ENCODE measurements at places on chromosomes 13 and 19.

GRCh38 chr13:97946951-97947588 lies 6.4 kb upstream of the IPO5 start:
- DNase-seq = no peak

- no peak for DNase-seq
These were observed 2.9 kb upstream of the ZNF700 start for GRCh38 chr19:11921852-11922495.

DNA sequence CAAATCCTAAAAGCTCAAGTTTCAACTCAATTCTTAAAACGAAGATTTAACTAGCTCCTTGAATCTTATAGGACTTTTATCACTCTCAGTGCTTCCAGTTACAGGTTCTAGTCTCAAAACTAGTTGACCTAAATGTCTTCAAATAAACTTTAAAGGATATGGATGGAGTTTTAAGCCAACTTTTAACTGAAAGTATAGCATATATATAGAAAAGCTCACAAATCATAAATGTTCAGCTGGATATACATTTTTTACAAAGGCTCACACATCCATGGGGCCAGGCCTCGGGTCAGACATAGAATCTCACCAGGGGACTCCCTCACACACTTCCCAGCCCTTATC lies 47.1 kb upstream of the ARHGEF7 start:
- no peak for DNase-seq

- DNase-seq = no peak
These were observed 1.3 kb upstream of the INTS6 start for GRCh38 chr13:51453959-51454703.

DNA sequence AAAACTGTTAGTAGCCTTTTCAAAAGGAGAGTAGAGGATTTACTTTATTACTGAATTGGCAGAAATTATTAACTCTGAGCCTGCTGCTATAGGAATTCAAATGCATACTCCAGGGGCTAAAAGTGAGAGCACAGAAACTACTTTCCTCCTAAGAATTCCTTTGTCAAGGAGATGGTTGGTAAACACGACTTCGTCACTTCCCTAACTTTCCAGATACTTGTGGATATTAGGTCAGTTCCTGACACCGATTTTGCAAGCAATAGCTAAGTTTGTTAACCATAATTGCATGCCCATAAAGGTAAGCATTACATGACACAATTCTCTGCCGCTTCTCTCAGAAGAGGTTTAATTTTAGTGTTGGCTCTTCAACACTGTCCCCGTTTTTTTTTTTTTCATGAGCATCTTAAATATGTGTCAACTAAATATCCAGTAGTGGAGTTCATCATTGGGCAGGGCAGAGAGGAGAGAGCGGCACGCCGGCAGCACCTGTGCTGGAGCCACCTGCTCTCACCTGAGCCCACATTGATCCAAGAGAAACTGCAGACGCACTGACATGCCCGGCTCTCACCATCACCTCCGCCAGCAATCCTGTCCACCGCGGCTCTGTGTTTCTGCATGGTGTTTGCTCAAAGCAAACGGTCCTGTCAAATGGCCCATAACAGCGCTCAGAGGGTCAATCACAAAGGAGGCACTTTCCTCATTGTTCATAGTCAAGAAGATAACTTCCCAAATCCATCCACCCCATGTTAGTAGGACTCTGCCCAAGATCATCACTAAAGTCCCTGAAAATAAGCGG lies 2.6 kb downstream of the MED26 start:
- no peak for DNase-seq

DNA sequence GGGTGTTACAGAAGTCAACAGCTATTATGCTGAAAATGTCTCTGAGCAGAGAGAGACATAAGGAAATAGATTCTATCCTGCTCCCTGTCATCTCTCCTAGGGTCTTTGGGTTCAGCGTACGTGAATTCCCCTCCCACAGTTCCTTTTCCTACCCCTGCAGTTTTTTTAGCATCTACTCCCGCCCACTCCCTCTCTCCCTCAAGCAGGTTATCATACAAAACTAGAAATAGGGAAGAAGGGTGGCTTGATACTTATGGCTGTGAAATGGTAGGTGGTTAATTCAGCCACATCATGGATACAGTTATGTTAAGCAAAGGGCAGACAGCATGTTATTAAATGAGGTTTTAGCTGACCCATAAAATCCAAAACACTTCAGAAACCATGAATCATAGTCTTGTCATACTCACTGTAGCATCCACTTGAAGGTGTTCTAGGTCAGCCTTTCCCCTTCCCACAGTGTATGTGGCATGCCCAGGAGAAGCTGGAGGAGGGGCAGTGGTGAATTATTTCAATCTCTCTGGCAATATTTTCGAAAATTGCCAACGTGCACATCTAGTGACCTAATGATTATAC lies 236.8 kb upstream of the SERP2 start:
- DNase-seq = no peak

GRCh38 chr19:41735071-41735600 lies 20.2 kb upstream of the CEACAM6 start:
- no peak for DNase-seq

GRCh38 chr13:113886561-113887112 lies 22.8 kb upstream of the GAS6 start:
- DNase-seq = no peak

DNA sequence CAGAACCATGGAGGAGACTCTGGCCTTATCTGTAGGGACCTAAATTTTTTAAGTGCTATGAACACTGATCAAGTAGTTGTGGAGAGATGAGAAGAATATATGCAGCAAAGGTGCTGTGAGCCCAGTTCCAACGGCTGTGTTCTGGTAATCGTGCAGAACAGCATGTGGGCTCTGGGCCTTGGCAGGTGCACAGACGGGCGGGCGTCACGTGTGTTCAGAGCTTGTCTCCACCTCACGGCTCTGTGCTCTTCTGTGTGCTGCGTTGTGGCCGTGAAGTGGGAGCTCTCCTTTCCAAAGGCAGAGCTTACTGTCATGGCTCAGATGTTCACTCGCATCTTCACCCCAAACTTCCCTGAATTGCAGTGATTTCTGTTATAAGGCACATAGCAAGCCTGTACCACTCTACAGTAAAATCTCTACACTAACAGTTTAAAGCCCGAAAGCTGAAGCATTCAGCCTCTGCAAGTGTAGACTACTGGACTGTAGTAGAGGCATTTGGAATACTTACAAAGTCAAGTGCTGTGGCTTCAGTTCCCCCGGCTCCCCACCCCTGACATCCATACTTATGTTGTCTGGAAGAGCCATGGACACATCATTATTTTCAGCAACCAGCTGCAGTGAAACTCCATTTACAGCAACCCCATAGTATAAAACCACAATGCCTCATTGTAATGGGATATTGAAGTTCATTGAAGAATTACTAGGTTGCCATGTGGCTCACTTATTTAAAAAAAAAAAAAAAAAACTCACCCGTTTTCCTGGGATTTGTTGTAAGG lies 27.5 kb upstream of the TEX29 start:
- DNase-seq = no peak

DNA sequence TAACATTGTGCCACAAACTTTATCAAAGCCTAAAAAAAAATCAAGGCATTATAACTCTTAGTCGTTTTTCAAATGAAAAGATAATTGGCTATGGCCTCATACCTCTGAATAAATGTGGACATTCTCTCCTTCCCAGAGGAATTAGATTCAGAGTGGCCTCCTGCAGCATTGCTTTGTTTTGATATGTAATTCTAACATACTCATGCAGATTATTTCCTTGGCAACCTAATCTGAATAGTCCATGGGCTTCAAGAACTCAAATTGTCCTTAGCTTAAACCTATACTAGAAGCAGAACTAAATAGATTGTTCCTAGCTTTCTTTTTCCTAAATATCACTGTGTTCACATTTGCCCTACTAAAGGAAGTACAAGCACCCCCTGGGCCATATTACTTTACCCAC lies 1146.9 kb downstream of the OLFM4 start:
- no peak for DNase-seq

All from GM10248 (cell line).